ENCODE measurements at places on chromosomes 6 and 20. TPM values are rescaled to one million over a fixed set of nuclear protein-coding genes. Genes with fewer than 3 reads are reported as not detected.

CDH26 gene
- total RNA-seq, result 0.80 TPM

RNF182 gene
- total RNA-seq, result 0.45 TPM

MUC22 gene
- not detected for total RNA-seq

KCNQ5 gene
- 1.6 TPM for total RNA-seq

MBOAT1 gene
- total RNA-seq, result 4.5 TPM

DNA sequence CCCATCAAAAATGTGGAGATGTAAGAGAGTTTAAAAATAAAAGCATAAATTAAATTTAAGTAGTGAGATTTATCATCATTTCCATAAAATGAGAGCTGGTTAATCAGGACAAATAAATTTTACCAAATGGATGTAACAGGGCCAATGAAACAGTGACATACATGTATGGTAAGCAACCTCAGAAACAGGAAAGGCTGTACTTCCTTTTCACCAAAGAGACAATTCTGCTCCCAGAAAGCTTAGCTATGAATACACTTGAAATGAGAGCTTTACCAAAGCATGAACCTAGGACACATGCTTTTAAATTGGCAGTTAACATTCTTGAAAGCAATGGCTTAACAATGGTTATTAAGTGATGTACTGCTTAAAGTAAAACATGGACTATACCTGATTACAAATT, 12.1 kb upstream of the UBE2J1 start:
- no peak overlapping the region for H3K4me3 ChIP-seq
- no peak overlapping the region for H3K27ac ChIP-seq
- H3K27me3 ChIP-seq, result no peaks in the 10 kb centered on the region
- no peak for DNase-seq
- no peaks in the 10 kb centered on the region for H3K36me3 ChIP-seq

GRCh38 chr6:11744753-11745152, 33.9 kb downstream of the ADTRP start:
- H3K4me3 ChIP-seq, result no peak overlapping the region
- DNase-seq, result no peak
- H3K27me3 ChIP-seq, result no peaks in the 10 kb centered on the region
- no peaks in the 10 kb centered on the region for H3K36me3 ChIP-seq
- H3K4me1 ChIP-seq, result peaks cover 5% of the 10 kb centered on the region

DNA sequence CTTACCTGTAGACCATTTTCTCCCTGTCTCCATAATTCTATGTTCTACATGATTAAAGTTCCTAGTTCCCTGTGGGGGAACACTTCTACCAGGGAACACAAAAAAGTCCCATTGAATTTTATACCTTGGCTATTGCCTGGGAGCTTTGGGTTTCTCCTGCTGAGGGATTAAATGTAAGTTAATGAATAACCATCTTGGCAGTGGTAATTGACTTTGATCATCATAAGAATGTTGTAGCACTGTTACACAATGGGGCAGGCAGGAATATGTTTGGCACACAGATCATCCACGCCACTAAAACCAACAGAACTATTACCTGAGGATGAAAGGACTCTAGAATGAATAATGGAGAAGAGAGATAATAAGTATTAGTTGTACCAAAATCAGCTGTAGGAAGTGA, 1106.2 kb upstream of the GJE1 start:
- H3K4me1 ChIP-seq, result no peaks in the 10 kb centered on the region
- no peak overlapping the region for H3K4me3 ChIP-seq
- no peak for DNase-seq
- no peaks in the 10 kb centered on the region for H3K36me3 ChIP-seq
- H3K27me3 ChIP-seq, result no peaks in the 10 kb centered on the region

- peaks cover 3% of the 10 kb centered on the region for H3K36me3 ChIP-seq
- H3K4me1 ChIP-seq, result peaks cover 22% of the 10 kb centered on the region
- no peak for DNase-seq
- H3K4me3 ChIP-seq, result no peak overlapping the region
- no peak overlapping the region for H3K27ac ChIP-seq
Observed at GRCh38 chr6:41575598-41575997, 29.4 kb downstream of the FOXP4 start.

GRCh38 chr6:124203812-124204167, 400.1 kb downstream of the NKAIN2 start:
- no peaks in the 10 kb centered on the region for H3K27me3 ChIP-seq
- DNase-seq, result no peak
- H3K27ac ChIP-seq, result no peak overlapping the region
- no peak overlapping the region for H3K4me3 ChIP-seq
- no peaks in the 10 kb centered on the region for H3K4me1 ChIP-seq
- no peaks in the 10 kb centered on the region for H3K36me3 ChIP-seq

DNA sequence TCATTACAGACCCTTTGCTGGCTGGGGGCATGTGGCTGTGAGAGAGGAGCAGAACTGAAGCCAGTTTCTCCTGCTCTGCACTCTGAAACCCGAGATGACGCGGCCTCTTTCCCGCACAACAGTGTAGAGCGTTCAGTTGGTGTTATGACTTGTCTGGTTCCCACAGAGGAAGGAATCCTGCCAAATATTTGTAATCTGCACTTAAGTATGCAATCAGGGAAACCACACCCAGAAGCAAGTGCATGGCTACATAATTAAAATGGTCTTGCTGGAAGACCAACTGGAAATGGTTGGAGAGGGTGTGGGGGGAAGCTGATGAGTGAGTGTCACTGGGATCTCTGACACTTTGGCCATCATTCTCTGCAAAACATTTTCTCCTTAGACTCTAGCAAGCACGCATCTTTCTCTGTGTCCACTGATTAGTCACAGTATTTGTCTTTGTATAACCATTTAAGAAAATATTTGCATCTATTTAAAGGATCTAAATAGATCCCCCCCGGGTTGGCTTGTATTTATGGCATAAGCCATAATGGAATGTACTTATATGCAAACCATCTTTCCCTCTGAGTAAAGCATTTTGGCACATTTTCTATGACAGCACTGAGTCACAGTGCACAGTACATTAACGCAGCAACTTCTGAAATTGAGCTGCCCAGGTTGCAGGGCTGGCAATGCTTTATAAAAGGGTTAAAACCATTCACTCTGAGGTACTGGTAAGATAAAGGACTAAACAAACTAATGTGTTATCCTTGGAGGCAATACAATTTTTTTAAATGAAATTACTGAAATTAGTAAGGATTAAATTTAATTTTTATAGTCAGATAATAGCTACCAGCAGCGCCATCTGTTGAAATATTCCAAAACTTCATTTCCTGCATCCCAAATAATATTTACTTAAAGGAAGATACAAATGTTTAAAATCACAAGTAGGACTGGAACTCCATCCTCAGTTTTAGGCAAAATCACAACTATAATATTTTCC, 76.7 kb downstream of the FOXC1 start:
- DNase-seq, result no peak
- H3K4me1 ChIP-seq, result peaks cover 5% of the 10 kb centered on the region
- H3K27ac ChIP-seq, result peak overlapping the region; percentile 30

DNA sequence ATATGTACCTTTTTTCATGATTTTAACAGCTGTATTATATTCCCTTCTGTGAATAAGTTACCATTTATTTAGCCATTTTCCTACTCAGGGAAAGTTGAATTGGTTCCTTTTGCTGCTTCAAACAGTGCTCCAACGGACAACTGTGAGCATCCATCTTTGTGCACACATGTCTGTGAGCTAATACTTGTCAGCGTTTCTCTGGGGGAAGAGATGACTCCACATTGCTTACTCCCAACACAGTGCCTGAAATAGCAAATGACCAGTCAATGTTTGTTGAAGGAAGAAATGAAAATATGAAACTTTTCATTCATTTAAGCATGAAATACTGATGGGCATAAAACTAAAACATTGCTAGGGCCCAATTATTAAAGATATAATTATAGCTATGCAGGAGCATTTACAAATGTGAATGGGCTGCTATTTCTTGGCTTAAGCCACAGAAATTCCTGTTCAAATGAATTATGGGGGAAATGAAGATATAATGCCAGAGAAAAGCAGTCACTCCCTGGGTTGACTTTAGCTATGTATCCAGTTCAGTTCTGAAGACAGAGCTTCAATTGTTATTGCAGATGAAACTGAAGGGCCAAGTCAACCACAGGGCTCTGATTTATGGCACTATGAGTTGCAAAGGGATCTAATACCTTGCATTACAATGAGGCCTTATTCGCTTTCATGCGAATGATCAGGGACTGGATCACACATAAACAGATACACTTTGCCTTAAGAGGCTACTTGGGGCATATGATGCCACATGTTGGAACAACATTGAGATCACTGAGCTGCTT, 47.4 kb upstream of the FOXC1 start:
- H3K27me3 ChIP-seq, result no peaks in the 10 kb centered on the region
- peak; percentile 7 for DNase-seq
- no peak overlapping the region for H3K4me3 ChIP-seq
- no peak overlapping the region for H3K27ac ChIP-seq

DNA sequence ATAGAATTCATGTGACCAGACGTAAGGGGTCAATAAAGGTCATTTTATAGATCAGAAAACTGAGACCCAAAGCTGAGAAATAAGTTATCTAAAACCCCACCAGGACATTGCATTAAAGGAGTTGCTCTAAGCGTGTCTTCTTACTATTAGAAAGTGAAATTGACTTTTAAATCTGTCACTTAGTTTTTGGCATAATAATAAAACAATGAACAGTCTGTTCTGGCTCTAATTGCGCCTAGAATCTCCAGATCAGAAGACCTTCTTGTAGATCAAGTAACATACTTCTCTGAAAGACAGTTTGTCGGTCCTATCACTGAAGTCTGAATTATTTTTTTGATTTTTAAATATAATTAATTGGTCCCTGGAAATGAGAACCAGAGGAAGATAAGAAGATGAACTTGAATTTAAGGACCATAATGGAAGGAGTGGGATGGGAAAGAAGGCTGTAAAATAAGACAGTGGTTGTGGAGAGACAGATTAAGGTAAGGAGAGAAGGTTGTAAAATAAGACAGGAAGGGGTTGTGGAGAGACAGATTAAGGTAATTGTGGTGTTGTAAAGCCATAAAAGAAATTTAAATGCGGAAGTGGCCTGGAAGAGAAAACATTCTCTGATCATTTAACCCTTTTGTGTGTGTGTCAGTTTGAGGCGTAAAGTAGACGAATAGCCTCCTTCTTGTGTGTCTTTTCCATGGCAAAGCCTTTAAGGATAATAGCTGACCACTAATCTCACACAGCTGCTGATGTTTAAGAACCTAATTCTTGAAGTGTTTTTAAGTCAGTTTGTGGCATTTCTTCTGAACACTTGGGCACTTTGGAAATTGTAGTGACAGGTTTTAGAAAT, 20.1 kb downstream of the TOP1 start:
- peaks cover 99% of the 10 kb centered on the region for H3K4me1 ChIP-seq
- H3K27me3 ChIP-seq, result no peaks in the 10 kb centered on the region
- H3K36me3 ChIP-seq, result no peaks in the 10 kb centered on the region
- peak overlapping the region; percentile 50 for H3K27ac ChIP-seq

DNA sequence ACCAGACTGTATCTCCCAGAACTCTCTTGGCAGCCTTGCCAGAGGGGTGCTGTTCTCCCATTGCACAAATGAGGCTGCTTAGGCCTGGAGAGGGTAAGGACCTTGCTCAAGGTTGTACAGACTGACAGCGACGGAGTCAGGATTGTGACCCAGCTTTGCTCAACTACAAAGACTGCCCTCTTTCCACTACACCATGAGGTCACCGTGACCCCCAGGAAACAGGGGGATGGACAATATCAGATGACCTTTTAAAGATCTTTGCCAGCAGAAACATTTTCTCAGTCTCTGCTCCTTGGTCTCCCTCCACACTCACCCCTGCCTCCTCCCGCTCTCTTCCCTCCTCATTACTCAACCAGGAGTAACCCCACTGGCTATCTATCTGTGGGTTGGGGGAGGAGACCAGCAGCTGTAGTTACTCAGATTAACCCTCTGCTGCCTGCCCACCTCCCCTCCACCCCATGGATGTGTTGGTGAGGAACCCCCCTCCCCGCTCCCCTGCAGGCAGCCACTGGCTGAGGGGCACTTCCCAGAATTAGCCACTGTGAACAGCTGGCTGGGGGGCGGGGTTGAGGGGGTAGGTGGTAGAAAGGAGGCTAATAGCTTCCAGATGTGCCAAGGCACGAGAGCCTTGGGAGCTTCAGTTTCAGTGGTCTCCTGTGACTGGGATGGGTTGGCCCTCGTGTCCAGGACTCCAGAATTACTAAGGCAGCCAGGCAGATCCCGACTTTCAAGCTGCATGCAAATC, 26.9 kb upstream of the MRPS18A start:
- H3K36me3 ChIP-seq, result no peaks in the 10 kb centered on the region
- peaks cover 28% of the 10 kb centered on the region for H3K4me1 ChIP-seq
- H3K27me3 ChIP-seq, result no peaks in the 10 kb centered on the region
- no peak overlapping the region for H3K27ac ChIP-seq
- no peak overlapping the region for H3K4me3 ChIP-seq

DNA sequence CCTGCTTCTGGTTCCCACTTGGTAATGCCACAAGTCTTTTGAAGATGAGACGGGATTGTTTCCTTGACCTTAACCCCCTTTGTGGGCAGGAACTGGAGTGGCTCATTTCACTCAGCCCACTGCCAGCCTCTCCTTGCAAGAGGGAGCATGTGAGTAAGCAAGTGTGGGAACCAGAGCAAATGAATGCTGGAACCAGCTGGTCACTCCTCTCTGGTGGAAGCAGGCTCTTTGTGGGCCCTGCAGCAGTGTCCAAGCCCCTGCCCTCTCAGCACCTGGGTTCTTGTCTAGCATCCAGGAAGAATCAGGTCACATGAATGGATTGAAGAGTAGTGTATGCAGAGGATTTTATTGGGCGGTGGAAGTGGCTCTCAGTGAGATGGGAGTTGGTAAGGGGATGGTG, 944.5 kb downstream of the QKI start:
- H3K4me1 ChIP-seq, result no peaks in the 10 kb centered on the region
- no peak overlapping the region for H3K4me3 ChIP-seq
- H3K27ac ChIP-seq, result no peak overlapping the region
- no peaks in the 10 kb centered on the region for H3K36me3 ChIP-seq
- no peaks in the 10 kb centered on the region for H3K27me3 ChIP-seq

- H3K4me1 ChIP-seq, result no peaks in the 10 kb centered on the region
- H3K27ac ChIP-seq, result no peak overlapping the region
- no peaks in the 10 kb centered on the region for H3K36me3 ChIP-seq
- H3K4me3 ChIP-seq, result no peak overlapping the region
- H3K27me3 ChIP-seq, result no peaks in the 10 kb centered on the region
Observed at GRCh38 chr6:32655203-32655710, 11.2 kb downstream of the HLA-DQB1 start.

GRCh38 chr6:68654134-68654533, 19.1 kb downstream of the ADGRB3 start:
- no peaks in the 10 kb centered on the region for H3K36me3 ChIP-seq
- no peaks in the 10 kb centered on the region for H3K4me1 ChIP-seq
- no peak overlapping the region for H3K27ac ChIP-seq
- no peak for DNase-seq
- no peaks in the 10 kb centered on the region for H3K27me3 ChIP-seq

Data from esophagus muscularis mucosa (tissue), 4 donors.